ENCODE measurements at places on chromosomes 6 and 20. TPM values are rescaled to one million over a fixed set of nuclear protein-coding genes. Genes with fewer than 3 reads are reported as not detected.

DNA sequence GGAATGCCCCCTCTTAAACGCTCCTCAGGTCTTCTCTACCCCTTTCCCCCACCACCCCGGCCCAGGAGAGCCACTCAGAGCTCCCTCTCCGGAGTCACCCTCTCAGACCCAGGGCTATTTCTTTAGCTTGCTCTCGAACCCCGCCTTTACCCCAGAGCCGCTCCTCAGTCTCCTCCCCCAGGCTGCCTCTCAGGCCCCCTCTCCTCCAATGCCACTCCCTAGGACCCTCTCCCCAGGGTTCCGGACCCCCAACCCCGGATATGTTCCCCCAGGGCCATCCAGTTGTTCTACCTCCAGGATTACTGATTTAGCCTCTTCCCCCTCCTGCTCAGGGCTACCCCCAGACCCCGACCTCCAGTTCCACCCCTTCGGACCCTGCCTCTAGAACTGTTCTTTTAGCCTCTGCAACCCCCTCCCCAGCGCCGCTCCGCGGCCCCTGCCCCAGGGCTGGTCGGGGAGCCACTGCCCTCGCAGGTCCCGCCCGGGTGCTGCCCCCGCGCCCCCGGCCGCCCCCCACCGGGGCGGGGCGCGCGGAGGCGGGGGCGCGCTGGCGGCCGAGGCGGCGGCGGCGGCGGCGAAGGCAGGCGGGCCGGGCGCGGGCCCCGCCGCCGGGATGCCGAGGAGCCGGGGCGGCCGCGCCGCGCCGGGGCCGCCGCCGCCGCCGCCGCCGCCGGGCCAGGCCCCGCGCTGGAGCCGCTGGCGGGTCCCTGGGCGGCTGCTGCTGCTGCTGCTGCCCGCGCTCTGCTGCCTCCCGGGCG, at the start of gene MMP24:
Gene MMP24, plus strand, starts transcription at position 565 of the 758 bp plus-strand sequence. Its CDS starts 49 bp downstream, at position 614.
- DNase-seq = peak; percentile 30

GRCh38 chr6:7604506-7604905, 14.5 kb downstream of the SNRNP48 start:
- no peak for DNase-seq

DNA sequence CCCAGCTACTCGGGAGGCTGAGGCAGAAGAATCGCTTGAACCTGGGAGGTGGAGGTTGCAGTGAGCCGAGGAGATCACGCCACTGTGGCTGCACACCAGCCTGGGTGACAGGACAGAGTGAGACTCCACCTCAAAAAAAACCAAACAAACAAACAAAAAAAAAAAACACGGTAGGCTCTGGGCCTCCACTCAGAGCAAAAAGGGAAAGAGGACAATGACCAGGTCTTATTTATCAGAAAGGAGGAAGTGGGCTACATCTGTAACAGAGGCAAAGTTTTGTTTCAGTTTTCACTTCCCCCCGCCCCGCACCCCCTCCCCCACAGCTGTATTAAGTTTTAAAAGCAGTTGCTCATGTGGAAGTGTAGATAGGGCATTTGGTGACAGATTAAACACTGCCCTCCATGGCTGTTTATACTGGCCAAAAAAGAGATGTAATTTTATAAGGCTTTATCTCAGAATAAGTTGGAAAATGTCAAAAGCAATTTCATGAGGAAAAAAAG, 114.6 kb downstream of the RCAN2 start:
- DNase-seq = no peak

HLA-DRA gene
- total RNA-seq = not detected

DNMT3B gene
- 95.5 TPM for total RNA-seq

ENPP5 gene
- 2.3 TPM for total RNA-seq

E2F1 gene
- 74.7 TPM for total RNA-seq
